Fibroblast of upper back skin (primary cell): ENCODE measurements at places on chromosomes 1 and 21.
A peak's percentile ranks its signal among the peaks of the same experiment; 100 is the strongest.

GRCh38 chr21:36729310-36729970, 30.5 kb downstream of the SIM2 start:
- no peak for DNase-seq

GRCh38 chr1:247862756-247863155, 5.8 kb downstream of the TRIM58 start:
- no peak for DNase-seq

DNA sequence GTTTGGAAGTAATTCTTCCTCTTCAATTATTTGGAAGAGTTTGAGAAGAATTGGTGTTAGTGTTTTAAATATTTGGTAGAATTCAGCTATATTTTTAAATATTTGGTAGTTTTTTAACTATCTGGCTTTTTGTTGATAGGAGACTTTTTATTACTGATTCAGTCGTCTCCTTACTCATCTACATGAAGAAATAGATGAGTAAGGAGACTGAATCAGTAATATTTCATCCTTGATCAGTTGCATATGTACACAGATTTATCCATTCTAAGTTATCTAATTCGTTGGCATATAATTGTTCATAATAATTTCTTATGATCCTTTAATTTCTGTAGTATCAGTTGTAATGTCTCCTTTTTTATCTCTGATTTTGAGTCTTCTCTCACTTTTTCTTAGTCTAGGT, 224.1 kb downstream of the GPR52 start:
- DNase-seq = no peak

DNA sequence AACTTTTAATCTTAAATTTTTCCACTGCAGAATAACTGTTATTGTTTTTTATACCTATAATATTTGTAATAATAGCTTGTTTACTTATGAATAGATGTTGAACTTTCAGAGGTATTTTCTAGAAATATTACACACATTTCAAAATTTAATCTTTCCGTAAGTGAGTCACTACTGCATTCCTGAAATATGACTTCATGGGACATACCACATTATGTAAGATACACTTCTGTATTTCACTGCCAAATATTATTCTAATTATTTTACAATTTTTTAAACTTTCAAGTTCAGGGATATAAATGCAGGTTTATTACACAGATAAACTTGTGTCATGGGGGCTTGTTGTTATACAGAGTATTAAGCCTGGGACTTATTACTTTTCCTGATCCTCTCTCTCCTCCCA, 2220.5 kb downstream of the NCAM2 start:
- DNase-seq = no peak

DNA sequence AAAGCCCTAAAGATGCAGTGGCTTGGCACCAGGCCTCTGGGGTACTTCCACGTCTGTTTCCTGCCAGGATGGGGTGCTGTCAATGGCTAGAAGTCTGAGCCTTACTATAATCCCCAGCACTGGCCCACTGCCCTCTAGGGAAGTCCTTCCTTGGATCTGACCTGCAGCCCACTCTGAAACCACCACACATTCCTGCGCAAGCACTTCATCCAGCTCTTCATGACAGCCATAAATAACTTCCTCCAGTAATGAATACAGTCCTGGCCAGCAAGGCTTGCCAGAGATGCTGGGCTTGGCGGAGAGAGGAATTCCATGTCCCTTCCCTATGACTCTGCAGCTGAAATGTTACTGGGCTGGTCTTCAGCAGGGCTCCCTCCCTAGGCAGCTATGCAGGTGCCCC, 32.6 kb downstream of the ALPL start:
- peak; percentile 91 for DNase-seq

DNA sequence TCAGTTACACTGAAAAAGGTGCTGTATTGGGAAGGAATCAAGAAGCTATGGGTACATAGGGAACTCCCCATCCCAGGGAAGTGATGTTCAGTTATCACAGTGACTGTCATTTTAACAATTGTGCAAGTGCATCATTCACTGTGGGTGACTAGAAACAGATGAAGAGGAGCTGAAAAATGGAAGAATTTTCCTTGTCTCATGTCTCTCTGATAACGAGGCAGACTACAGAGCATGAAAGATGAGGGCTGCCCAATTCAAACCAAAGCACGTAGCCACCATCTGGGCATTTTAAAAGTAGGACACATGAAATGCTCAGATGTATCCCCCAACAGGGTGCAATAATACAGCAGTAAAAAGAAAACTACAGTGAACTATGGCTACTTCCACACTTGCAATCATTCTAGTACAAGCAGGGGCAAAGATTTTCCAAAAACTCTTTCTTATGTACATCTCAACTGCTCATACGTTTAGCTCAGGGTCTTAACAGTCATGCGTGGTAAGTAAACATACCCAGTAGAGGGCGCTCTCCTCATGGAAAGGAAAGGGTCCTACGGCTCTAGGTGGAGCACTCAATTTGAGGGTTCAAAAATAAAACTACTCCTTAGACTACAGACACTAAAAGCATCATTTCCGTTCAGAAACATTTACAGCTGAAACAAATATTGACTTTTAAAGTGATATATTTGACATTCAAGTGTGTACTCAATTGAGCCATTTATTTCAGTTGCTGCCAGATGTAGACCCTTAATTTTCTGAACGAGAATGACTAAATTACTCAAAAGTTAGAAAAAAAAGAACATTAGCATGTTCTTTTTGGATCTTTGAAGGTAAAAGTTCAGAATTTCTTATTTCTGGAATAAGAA, 143.2 kb downstream of the KCTD3 start:
- DNase-seq = peak; percentile 66

- DNase-seq = peak; percentile 59
Observed at GRCh38 chr1:118659646-118660045, 328.5 kb downstream of the TBX15 start.

DNA sequence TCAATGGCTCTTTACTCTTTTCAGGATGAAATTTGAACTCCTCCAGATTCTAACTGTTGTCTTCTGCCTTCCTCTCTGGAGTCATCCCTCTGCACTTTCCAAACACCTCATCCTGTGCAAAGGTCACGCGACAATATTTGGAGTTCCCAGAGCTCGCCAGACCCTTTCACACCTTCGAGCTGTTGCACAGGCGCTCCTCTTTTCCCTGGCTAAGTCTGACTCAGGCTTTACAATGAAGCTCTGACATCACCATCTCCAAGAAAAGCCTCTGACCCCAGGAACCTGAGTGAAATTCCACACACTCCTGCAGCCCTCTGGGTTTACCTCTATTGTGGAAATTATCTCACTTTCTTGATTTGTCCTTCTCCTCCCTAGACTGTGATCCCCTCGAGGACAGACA, 270.3 kb downstream of the RGS7 start:
- DNase-seq = no peak

DNA sequence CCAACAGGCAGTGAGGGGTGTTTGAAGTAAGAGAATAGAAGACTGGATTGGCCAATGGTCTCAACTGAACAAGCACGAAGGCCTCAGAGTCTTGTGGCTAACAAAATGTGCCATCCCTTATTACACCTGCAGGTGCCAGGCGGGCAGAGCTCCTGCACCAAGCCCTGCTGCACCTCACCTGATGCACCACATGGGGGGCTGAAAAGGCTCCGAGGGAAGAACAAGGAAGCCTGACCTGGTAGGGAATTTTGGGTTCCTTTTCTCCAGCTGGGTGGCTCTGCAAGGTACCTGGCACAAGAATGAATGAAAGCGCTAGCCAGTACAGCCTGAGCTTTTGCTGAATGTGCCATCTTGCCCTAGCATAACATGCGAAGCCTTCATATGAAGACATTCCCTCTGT, 9.7 kb downstream of the HSD3B1 start:
- DNase-seq = no peak

DNA sequence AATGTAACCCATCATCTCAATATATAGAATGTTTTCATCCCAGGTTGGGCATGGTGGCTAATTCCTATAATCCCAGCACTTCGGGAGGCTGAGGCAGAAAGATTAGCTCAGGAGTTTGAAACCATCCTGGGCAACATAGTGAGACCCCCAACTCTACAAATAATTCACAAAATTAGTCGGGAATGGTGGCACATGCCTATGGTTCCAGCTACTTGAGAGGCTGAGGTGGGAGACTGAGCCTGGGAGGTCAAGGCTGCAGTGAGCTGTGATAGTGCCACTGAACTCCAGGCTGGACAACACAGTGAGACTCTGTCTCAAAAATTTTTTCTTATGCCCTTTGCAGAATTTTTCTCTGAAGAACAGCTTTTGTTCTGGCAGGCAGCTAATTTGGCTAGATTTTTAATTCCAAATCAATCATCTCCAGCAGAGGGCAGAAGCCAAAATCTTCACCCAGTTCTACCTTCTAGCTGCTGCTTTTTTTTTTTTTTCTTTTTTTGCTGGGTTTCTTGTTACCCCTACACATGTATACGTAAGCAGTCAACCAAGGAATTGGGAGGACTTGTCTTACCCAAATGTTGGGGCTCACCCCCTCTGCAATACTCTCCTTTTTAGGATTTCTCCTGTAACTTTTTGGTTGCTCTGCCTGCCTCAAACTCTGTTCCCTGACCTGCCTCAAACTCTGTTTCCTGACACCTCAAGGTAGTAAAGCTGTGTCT, 2.7 kb upstream of the RAD54L start:
- DNase-seq = peak; percentile 27

DNA sequence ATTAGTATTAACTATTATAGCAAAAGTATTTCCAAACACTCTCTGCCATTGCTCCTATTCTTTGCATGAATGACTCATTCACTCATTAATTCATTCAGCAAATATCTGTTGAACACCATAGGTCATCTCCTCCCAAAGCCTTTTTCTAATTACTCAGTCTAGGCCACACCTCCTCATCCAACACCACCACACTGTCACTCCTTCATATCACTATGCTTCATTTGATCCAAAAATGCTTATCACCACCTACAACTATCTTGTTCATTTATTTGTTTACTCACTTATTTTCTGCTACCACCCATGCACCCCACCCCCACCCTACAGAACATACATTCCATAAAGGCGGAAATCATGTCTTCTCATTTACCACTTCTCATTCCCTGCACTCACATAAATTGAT, 94.4 kb upstream of the TNFSF4 start:
- DNase-seq = no peak

DNA sequence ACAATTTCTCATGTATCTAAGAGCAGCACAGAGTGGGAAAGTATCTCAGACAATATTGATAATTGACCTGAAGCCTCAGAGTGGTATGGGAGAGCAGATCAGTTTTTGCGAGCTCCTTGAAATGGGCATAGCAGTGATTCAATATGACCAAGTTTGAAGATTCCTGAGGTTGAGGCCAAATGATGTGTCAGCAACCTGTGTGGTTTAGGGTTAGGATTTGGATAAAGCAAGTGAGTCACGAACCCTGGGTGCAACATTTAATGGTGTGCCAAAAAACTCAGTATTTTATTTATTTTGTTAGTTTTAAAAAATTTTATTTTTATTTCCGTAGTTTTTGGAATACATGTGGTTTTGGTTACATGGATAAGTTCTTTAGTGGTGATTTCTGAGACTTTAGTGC, 92.5 kb upstream of the C21orf91 start:
- peak; percentile 72 for DNase-seq

DNA sequence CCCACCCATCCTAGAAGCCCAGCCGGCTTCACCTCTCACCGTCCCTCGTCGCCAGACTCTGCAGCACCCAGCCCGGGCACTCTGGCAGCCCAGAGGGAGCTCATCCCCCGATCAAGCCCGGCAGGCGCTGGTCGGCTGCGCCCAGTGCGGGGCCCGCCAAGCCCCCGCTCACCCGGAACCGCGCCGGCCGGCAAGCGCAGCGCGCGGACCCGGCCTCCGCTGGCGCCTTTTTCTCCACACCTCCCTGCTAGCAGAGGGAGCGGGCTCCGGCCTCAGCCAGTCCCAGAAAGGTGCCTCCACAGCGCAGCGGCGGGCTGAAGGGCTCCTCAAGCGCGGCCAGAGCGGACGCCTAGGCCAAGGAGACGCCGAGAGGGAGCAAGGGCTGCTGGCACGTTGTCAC, 2023.3 kb downstream of the NCAM2 start:
- DNase-seq = no peak

DNA sequence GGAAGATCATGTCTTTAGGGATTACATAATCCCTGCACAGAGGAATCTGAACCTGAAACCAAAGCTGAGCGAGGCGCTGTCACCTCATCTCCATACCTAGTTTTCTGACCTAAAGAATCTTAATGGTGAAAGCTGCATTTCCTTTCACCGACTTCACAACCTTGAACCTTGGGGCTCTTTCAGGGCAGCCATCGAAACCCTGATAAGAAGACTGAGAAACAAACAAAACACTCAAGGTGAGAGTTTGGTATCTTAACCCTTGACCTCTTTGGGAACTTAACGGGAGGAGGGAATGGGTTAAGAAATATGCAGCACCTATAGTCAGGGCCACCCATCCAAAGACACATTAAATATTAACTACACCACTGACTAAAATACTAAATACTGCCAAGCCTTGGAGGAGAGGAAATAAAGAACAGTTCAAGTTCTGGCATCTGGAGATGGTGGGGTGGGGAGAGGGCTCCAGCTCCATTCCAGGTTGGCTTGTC, 2.0 kb downstream of the C1orf116 start:
- DNase-seq = no peak

DNA sequence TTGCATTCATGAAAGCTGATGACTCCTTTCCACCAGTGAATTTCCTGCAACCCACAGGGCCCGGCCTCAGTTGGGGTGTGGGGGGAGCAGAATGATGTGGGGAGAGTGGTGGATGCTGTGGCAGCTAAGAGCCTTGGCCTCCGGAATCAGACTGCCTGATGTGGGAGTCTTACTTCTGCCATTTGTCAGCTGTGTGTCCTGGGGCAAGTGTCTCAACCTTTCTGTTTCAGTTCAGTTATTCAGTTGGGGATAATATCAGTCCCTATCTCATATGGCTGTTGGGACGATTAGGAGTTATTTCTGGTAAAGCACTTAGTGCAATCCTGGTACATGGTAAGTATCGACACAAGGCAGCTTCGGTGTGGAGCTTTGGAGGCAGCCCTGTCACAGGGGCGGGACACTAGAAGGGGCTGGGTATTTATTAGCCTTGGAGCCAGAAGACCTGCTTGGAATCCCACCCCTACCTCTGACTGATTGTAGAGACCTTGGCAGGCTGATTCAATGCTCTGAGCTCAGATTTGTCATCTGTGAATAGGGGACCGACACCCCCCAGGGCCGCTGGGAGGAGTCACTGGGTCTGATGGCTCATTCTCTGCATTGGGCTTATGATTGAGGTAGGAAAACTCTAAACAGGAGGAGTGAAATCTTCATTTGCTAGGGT, 19.6 kb downstream of the ARHGEF10L start:
- DNase-seq = no peak

DNA sequence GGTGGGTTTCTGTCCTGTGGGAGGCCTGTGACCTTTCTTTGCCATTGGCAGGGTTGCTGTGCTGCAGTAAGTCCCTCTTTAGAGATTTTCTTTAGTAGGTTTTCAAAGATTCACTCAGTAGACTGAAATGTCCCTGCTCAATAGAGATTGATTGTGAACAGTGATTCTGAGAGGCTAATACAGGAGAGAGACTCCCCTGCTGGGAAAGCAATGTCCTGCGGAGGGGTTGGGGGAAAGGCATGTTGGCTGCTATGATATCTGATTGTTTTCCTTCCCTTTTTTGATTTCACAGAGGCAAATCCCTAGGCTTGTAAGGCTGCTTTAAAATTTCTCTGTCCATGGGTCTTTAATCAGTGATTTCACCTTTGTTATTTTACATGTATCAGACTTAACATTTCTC, 589.9 kb downstream of the ADGRL2 start:
- DNase-seq = no peak
